ENCODE measurements at places on chromosomes 4 and X.

GRCh38 chr4:108144451-108144850 lies 24.3 kb downstream of the LEF1 start:
- DNase-seq: no peak

GRCh38 chr4:85543832-85544231 lies 68.9 kb downstream of the ARHGAP24 start:
- DNase-seq: peak; percentile 51

DNA sequence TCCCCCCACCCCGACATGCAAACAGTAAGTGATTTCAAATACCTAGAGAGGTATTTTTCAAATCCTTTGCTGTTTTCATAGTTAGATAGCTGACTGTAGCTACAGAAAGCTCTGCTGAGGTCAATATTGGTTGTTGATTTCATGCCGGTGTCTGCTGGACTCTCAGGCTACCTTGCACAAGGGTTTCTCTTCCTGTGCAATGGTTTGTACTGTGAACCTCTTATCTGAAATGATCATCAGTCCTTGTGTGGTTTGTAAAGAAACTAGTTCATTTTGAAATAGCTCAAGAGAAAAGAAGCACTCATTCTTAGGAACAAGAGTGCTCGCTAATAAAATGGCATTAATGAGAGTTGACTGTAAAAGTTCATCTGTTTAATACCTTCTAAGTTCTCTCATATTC lies 2.1 kb downstream of the MTM1 start:
- peak; percentile 45 for DNase-seq

DNA sequence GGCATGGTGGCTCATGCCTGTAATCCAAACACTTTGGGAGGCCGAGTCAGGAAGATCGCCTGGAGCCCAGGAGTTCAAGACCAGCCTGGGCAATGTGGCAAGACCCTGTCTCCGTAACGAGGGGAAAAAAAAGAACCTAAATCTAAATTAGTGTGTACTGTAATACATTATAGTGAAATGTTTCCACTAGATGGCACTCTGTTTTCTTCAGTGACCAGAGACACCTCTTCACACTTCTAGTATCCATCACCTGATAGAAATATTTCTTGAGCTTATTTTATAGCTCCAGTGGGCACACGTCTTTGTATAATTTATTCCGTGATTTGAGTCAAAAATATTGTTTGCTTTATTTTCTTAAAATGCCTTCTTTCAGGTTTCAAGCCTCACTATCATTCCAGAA lies 600.9 kb upstream of the DIPK2B start:
- DNase-seq: peak; percentile 74

DNA sequence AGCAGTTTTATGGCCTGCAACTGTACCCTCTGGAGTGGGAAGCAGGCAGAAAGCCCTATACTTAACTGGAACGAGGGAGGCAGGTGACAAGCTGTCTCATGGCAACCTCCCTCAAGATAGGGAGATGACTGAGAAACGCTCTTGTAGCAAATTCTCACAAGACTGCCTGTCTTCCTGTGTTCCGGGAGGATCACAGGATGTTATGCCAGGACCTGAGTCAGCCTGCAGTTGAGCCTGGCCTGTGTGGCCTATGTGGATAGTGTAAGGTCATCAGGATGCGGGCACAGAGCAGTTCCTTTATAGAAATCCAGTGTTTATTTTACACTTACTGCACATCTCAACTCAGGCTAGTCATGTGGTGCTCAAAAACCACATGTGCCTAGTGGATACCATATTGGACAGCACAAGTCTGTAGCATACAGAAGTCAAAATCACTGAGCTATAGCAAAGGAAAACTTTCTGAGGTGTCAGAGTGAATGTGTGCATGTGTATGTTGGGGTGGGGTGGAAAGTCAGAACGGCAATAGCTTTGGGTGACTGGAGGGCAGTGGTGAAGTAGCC lies 25.2 kb downstream of the TAF7L start:
- DNase-seq: peak; percentile 65

GRCh38 chr4:87974856-87975462 lies 555 bp upstream of the SPP1 start:
- DNase-seq: no peak

DNA sequence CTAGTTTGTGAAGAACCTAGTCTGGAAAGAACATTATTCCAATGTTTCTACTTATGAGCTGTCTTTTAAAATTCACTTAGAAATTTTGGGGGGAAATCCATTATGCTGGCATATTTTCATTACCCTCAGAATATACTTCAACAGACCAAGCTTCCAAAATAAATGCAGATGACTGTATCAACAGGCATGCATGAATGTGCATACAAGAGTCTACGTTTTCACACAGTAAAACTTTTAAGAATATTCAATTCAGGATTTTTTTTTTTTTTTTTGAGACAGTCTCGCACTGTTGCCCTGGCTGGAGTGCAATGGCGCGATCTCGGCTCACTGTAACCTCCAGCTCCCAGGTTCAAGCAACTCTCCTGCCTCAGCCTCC lies 49.7 kb downstream of the ABCG2 start:
- DNase-seq: no peak

GRCh38 chrX:69307756-69308155 lies 142.5 kb upstream of the PJA1 start:
- DNase-seq: no peak

GRCh38 chrX:40262157-40263013 lies 164.6 kb upstream of the BCOR start:
- peak; percentile 71 for DNase-seq

DNA sequence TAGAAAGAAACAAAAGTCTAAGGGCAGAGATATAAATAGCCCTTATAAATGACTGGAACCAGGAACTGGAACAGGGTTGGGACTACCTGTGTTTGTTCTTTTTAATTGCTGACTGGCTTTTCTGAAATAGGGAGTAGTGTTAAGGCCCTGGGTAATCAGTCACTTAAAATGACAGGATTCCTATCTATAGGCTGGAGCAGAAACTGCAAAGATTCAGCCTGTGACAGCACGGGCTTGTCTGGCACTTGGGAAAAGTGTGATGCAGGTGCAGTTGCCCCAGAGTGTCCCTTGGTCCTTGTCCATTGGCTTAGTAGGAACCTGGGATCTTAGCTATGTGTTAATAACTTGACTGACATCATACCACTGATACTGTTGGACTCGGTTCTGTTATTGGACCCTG lies 14.7 kb upstream of the PLAC8 start:
- no peak for DNase-seq

DNA sequence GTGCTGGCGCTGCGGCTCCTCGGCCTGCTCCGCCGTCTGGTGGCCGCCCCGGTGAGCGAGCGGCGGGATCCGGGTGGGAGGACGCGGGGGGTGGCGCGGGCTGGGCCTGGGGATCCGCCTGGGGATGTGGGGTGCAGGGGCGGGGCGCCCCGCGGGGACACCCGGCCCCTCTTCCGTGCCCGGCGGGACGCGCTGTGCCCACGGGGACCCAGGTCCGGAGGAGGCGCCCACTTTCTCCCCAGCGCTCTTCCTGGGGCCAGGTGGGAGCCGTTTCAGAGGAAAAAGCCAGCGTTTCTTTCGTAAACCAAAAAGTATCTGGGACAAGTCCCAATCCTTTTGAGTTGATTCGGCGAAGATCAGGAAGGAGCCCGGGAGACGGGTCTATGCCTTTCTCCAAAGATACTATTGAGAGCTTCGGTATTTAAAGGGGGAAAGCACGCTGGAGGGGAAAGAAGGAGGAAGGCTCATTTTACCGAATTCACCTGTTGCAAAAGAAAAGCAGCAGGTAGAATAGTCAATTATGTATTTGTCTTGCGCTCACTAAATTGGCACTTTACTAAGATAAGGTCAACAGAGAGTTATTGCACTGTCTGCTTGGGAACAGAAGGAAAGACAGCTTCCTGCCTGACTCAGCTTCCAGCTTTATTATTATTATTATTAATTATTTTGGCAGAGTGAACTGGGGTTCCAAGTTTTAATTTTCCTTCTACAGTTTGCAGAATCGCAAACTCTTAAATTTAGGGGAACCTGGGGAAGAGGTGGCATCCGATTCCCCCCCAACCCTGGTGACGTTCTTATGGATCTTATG lies 81.5 kb upstream of the CD99 start:
- peak; percentile 34 for DNase-seq

GRCh38 chr4:80049813-80050534 lies 23.1 kb downstream of the ANTXR2 start:
- no peak for DNase-seq

GRCh38 chr4:113821856-113822255 lies 60.3 kb upstream of the CAMK2D start:
- DNase-seq: peak; percentile 47

GRCh38 chr4:3311095-3311372 lies 18.2 kb downstream of the RGS12 start:
- no peak for DNase-seq

- no peak for DNase-seq
These were observed 384.4 kb upstream of the PABPC4L start for GRCh38 chr4:134585972-134586371.

DNA sequence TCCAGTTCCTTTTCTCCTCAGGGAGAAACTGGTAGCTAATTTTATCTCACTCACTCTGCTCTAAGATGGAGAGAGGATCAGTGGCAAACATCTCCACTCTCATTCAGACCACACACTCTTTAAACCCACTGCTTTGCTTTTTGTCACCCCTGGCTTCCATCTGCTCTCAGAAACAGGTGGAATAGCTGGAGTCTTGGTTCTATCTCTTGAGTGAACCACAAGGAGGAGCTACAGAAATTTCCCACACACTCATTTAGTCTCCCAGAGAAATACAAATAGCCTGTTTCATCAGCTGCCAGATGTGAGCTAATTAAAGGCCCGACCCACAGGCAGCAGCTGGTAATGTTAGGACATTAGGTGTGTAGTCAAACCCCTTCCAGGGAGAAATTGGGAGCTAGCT lies 96.6 kb downstream of the STPG2 start:
- no peak for DNase-seq

GRCh38 chrX:151725338-151725614 lies 9.3 kb upstream of the CNGA2 start:
- DNase-seq: no peak

GRCh38 chr4:185839194-185839712 lies 27.3 kb upstream of the SORBS2 start:
- peak; percentile 99 for DNase-seq

DNA sequence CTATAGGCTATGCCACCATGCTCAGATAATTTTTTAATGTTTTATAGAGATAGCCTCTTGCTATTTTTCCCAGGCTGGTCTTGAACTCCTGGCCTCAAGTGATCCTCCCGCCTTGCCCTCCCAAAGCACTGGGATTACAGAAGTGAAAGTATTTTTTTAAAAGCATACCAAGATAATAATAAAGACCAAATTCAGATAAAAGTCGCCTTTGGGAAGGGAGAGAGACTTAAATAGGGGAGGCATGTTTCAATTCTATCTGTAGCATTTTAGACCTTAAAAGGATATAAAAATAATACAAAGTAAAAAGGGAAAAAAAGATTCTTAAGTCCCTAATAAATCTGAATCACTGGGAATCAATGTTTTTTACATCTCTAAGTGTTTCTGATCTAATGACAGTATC lies 108.9 kb downstream of the AFAP1 start:
- DNase-seq: no peak

- DNase-seq: no peak
These were observed 5.4 kb upstream of the PRDM5 start for GRCh38 chr4:120927801-120928409.

GRCh38 chrX:20989361-20989760 lies 384.9 kb upstream of the CNKSR2 start:
- no peak for DNase-seq

DNA sequence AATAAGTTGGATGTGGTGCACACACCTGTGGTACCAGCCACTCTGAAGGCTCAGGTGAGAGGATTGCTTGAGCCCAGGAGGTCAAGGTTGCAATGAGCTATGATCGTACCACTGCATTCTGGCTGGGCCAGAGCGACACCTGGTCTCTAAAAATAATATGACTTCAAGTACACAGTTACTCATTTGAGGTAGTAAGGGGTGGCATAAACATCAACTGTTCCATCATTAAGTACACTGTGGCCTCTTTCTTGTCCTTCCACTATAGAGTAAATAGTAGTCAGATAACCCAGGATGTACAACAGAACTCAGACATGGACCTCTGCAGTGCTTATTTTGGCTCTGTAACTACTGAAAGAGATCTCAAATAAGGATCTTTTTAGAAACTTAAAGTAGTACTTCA lies 10.6 kb downstream of the FAM9B start:
- DNase-seq: no peak

DNA sequence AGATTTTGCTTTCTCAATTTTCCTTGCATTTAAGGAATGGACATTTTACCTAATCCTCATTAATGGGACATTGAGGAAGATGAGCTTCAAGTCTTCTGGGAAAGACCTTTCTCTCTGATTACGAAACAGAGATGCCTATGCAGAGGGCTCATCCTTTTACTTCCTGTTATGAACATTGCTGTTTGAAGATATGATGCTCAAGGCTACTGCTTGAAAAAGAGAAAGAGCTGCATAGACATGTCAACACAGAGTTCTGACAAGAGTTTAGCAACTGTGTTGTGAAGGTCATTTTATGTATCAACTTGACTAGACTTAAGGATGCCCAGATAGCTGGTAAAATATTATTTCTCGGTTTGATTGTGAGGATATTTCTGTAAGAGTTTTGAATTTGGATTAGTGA lies 13.8 kb upstream of the GNPDA2 start:
- no peak for DNase-seq

DNA sequence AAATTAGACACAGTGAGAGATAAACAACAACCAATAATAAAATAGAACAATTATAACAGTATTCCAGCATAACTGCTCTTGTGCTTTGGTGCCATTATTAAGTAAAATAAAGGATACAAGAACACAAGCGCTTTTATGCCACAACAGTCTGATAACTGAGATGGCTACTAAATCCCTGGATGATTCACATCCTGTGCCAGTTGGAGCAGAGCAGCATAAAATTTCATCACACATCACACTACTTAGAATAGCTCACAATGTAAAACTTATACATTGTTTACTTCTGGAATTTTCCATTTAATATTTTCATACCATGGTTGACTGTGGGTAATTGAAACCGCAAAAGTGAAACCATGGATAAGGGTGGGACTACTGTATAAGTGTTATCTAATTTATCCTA lies 399.9 kb upstream of the CNKSR2 start:
- DNase-seq: peak; percentile 24

GRCh38 chr4:159900562-159900961 lies 797.7 kb downstream of the RAPGEF2 start:
- peak; percentile 2 for DNase-seq

DNA sequence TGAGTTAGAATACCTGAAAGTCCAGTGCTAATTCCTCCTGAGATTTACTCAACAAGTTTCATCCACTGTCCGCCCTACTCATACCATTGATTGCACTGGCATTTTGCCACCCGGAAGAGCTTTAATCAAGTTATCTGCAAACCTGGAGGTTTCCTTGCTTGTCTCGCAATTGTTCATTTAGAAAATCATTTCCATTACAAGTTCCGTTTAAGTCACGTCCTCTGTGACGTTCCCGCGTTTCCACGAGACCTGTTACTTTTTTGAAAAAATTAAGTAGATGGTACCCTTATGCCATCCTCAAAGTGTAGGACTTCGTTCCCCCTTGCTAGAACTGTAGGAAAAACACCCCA lies 761 bp upstream of the FRYL start:
- peak; percentile 57 for DNase-seq

DNA sequence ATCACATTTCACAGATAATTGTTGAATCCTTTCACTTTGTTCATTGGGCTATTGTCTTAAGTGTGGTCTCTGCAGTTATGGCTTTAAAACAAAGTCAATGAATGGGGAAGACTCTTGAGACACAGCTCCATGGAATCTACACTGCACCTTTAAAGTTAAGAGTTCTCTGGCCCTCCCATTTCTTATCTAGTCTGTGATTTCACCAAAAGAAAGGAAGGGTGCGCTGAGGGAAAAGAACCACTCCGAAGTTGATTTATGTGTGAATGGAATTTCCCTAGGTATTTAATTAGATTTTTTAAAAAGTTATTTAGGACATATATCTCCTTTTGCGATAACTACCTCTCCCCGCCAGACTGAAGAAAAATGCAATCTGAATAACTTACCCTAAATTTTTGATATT lies 2.5 kb downstream of the SEPTIN11 start:
- DNase-seq: peak; percentile 36

Measured in choroid plexus epithelial cell (primary cell).